ENCODE measurements at places on chromosomes 16 and 17.

DNA sequence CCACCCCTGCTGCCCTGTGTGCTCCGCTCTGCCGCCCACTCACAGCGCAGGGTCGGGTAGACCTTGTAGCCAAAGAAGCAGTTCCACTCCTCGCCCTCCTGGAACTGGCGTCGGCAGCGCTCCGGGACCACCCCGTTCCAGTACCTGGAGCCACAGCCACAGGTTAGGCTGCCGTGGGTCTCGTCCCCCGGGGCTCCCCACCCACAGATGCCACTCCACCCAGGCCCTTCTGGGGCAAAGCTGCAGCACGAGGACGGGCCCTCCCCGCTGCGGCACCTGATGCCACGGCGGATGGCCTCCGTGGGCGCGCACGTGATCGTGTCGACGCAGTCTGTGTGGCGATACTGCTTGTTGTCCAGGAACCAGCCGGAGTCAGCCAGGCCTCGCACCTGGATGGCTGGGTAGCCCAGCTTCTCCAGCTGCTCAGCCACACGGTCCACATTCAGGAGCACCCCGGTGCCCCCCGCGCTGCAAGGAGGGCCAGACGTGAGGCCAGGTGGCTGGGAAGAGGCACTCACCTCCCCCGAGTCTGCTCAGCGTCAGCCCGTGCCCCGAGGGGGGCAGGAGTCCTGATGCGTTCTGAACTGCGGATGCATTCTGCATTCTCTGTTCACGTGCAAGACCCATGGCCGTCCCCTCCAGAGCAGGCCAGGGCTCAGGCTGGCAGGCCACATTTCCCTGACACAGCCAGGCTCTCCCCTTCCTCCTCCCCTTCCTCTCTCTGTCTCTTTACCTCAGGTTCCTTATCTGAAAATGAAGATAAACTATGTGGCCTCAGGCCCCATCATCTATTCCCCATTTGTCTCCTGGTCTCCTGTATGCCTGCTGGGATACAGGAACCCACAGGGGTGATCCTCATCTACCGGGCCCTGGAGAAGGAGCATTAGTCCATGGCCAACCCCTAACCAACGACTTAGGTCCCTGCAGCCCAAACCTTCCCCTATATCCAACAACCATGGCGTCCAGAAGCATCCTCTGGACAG lies 4.1 kb downstream of the NOTUM start:
- DNase-seq, result no peak

- DNase-seq, result no peak
These were observed 9.3 kb downstream of the UBE2G1 start for GRCh38 chr17:4357030-4357628.

DNA sequence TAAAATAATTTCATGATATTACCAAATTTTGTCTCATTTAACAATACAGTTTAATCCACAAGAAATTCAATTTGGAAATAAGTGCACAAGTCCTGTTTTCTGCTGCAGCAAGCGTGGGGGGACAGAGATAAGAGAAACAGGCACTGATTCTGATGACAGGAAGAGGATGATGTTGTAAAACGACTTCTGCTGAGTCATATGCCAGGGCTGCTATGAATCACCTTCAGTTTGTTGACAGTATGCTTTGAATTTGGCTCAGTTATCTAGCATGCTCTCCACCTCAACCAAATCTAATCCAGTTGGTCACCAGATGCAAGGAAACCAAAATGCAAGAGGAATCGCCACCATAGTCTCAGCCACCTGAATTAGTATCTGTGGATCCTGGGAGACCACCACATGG lies 244.1 kb upstream of the MON1B start:
- no peak for DNase-seq

DNA sequence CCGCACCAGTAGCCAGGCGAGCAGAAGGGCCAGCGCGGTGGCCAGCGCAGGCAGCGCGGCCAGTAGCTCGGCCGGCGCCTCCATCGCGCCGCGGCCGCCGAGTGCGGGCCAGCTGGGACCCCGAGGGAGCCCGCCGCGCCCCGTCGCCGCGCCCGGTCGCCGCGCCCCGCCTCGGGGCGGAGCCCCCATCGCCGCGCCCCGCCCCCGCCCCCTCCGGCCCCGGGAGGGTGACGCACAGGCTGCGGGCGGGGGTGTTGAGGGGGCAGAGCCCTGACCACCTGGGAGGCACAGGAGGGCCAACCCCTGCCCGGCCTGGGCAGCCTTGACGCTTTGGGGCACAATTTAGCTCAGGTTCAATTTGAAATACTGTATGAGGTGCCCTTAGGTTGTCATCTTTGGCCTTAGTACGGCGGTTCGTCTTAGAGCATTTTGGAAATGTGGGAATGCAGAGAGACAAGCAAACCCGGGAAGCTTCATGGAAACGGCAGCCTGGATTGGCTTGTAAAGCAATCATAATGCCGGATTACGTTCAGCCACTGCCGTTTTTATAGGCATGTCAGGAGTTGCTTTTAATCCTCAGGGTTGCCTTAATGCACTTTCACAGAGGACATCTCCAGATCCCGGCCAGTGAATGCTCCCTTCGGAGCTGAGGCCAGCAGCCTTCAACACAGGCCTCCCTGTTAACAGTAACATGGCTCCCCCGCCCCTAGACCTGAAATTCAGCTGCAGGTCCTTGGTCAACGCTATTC lies at the start of gene MXRA7:
TSS of gene MXRA7 (minus strand) at position 103 of the 749 bp plus-strand sequence. CDS start at position 84, 19 bp downstream.
- no peak for DNase-seq

DNA sequence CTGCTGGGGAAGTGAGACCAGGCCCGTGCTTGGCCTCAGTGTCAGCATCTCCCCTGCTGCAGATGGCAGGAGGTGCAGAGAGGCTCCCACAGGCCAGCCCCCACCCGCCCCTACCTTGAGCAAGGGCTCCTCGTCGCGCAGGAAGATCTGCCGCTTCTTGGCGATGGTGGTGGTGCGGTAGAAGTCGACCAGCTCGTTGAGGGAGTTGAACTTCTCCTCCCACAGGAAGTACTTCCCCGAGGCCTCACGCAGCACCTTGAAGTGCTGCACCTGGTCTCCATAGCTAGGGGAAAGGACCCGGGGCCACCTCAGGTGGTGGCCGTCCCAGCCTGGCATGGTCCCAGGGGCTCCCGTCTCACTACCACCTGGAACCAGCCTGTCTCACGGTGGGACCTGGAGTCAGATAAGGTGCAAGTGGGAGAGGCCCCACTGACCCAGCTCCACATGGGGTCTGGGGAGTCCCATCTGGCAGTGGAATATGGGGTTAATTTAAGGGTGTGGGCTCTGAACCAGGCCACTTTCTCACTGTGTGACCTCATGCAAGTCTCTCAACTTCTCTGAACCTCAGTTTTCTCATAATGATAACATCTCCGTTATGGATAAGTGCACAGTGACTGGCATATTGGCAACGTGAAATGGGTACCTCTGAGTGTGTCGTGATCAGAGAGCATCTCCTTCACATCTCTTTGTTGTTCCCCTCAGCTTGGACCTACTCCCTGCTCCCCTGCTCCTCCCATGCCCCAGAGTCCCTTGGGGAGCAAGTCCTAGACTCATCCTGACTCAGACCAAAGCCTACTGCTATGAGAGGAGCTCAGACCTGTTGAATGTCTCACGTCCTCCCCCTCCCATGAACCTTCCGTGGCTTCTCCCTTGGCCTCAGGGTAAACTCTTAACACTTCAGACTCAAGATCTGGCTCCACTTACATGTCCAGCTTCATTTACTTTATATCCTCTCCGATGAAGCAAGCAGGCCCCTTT lies 19.8 kb upstream of the FAM83G start:
- DNase-seq, result no peak

- DNase-seq, result no peak
These were observed 28.5 kb downstream of the FTO start for GRCh38 chr16:53732296-53732929.

- DNase-seq, result no peak
These were observed 38.5 kb downstream of the ZNF276 start for GRCh38 chr16:89759746-89760340.

- DNase-seq, result no peak
These were observed 868.1 kb downstream of the KCNJ2 start for GRCh38 chr17:71037386-71037785.

DNA sequence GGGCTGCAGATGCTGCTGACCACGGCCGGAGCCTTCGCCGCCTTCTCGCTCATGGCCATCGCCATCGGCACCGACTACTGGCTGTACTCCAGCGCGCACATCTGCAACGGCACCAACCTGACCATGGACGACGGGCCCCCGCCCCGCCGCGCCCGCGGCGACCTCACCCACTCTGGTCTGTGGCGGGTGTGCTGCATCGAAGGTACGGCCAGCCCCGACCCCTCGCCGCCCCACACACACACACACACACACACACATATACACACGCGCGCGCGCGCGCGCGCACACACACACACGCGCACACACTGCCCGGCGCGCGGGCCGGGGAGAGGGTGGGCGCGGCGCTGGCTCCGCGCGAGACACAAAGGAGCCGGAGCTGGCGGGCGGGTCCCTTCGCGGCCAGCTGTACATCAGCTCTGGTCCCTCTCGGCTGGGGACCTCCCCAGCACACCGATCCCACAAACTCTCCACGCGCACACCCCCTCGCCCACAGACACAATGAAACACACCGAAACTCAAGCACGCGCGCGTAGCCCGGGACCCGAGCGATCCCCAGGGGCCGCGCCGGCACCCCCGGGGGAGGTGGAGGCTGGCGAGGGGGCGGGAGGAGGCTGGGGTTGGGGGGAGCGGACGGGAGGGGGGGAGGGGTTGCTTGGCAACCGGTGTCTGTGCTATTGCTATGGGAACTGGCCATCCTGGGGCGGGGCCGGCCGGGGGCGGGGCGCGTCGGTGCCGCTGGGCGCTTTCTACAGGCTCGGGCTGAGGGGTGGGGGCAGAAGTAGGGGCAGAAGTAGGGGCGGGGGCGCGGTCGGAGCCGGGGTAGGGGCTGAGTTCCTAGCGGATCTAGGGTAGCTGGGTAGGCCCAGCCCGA lies 658 bp downstream of the CACNG4 start:
- DNase-seq, result no peak

DNA sequence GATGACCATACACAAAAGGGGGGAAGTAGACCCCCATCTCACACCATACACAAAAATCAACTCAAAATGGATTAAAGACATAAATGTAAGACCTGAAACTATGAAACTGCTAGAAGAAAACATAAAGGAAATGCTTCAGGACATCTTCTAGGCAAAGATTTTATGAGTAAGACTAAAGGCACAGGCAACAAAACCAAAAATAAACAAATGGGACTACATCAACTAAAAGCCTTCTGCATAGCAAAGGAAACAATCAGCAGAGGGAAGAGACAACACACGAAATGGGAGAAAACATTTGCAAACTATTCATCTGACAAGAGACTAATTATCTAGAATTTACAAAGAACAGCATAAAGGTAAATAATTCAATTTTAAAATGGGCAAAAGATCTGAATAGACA lies 152.1 kb downstream of the AXIN2 start:
- DNase-seq, result no peak

GRCh38 chr16:26261621-26262020 lies 569.9 kb downstream of the HS3ST4 start:
- DNase-seq, result no peak

Measured in thoracic aorta (tissue), 2 donors.